ENCODE measurements at places on chromosomes 4 and X.

- no peak for DNase-seq
Observed at GRCh38 chrX:39760930-39761329, 336.8 kb downstream of the BCOR start.

DNA sequence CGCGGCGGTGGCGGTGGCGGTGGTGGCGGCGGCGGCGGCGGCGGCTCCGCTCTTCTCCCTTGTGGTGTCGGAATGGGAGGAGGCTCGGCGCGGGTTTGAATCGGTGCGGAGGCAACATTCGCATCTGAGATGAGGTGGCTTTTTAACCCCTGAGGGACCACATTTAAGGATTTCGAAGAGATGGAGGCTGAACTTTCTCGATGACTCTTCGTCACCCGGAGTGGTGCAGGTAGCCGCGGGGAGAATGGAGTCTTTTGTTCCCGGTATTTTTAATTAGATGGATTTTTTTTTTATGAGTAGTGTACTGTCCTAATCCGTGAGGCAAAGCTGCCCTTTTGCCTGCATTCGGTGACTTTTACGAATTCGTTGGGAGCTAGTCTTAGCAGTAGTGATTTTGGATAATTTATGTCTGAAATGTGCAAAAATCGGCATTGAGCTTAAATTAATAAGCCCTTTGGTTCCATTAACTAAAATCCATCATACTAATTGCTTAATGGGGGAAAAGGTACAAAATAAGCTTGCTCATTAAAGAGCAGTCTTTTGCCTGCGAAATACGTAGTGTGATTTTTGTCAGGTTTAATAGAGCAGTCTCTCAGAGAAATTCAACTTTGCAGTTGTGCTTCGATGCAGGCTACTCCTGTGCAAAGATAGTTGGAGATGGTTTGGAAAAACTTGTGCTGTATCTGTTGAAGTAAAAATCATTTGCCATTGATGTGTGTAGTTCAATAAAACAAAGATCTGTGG, 206.2 kb downstream of the TENM3 start:
- DNase-seq = no peak

DNA sequence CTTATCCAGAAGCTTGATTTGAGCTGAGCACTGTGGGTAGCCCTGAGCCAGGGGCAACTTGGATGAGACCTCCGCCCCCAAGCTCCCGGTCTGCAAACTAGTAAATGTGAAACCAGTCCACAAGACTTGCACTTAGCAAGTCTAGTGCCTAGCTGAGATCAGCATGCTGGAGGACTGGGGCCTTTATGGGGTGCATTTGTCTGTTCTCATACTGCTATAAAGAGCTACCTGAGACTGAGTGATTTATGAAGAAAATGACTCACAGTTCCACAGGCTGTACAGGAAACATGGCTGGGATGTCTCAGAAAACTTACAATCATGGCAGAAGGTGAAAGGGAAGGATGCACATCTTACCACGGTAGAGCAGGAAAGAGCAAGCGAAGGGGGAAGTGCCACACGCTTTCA, 42.1 kb upstream of the HOPX start:
- no peak for DNase-seq

DNA sequence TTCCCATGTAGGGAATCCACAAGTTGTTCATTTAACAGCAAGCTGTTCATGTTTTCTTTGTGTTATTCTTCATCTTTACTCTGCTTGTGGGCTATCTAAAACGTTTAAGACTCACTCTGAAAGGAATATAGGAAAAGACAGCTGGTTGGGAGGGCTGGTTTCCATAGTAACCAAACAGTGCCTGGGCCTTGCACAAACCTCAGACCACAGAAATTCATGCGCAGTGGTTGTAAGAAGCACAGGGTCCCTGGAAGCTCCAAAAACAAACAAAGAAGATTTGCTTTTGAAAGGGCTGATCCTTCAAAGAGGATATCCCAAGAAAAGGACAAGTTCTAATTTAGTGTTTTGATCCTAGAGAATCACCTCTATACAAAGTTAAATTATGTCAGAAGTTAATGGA, 7.8 kb downstream of the SERTM2 start:
- DNase-seq = no peak
